GM18507 (cell line): ENCODE measurements at places on chromosomes 7 and 10.

DNA sequence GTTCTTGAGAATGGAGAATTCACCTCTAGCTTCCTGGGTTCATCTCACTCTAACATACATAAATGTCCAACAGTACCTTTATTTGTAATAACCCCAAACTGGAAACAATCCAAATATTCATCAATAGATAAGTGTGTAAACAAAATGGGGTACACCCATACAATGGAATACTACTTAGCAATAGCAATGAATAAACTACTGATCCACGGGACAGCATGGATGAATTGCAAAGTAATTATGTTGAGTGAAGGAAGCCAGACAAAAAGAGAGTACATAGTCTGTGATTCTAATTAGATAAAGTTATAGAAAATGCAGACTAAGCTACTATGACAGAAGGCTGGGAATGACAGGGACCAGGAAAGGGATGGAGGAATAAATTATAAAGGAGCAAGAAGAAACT is 391.3 kb downstream of the CCSER2 start:
- no peak for DNase-seq

DNA sequence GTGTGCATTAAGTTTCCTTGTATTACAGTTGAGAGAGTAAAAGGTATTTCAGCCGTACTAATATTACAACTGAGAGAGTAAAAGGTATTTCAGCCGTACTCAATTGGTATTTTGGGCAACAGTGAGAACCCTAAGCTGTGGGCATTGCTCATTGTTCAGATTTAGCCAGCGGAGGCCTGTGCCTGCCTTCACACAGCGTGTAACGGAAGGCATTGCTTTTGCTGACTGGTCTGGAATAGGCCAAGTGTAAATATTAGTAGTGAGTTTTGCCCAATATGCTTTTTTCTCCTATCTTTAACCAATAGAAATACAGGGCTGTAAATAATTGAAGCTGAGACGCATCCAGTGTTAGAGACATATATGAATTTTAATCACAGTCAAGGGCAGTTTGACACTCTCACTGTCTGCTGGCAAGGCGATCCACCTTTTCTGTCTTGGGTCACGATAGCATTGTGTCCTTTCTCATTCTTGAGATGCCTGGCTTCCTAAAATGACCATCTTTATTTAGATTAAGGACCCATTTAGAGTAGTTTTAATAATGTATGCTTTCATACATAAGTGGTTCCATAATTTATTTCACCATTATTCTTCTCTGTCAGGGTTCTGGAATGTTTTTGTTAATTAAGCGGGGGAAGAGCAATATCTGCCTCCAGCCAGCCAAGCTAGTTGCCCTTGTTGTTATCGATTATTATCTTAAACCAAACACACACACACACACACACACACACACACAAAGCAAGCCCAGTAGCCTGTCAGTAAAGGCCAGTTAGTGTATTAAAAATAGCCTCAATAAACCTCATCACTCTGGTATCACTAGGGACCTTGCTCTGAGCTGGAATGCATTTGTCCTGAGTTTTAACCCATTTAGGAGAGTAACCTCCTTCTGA is 130.7 kb downstream of the CELF2 start:
- DNase-seq = no peak

- DNase-seq = no peak
These were observed 220.0 kb upstream of the DPP6 start for GRCh38 chr7:153832160-153832559.

- DNase-seq = no peak
These were observed 6.6 kb upstream of the SGPL1 start for GRCh38 chr10:70809011-70809611.

DNA sequence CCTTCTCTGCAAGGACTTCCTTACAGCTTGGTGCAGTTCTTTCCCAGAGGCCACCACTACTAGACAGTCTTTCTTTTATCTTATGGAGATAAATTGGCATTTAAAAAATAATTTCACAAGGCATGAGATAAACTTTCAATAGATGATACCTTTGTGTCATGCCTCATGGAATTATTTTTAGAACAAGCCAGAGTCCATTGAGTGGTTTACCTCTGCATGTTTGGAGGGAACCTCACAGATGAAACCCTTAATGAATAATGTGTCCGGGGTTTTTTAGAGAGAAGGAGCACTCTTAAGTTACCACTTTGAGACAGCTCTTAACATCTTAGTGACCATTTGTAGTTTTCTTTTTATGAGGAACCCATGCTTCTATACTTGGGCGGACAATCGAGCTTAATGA is 17.2 kb downstream of the NODAL start:
- no peak for DNase-seq

GRCh38 chr10:34768261-34768971 is 46.7 kb downstream of the PARD3 start:
- DNase-seq = no peak

DNA sequence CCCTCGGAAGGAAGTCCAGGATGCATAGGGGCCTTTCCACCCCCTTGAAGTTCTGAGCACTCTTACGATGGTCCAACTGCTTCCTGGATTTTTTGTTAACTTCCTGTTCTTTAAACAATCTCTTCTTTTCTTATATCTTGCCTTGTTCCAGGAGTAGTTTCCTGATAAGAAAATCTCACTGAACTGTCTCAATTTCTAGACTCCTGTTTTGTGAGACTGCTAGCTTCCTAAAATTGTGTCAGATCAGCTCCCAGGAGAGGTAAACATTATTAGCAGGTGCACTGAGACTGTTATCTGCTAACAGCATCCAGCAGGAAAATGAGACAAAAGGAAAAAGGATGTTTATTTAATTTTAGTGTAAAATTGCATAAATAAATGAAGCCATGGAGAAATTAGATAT is 106.2 kb upstream of the PITRM1 start:
- no peak for DNase-seq
